LoVo (cell line): ENCODE measurements at places on chromosomes 12 and 14.

DNA sequence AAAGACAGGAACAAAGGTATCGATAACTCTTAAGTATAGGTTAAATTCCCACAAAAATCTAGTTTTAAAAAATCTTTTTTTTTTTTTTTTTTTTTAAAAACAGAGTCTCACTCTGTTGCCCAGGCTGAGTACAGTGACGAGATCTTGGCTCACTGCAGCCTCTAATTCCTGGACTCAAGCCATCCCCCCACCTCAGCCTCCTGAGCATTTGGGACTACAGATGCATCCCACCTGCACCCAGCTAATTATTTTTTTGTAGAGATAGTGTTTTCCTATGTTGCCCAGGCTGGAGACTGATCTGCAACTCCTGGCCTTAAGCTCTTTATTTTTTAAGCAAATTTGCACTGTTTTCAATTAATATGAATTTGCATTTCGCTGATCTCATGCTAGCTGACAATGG, 9.8 kb downstream of the PSEN1 start:
- DNase-seq: no peak

DNA sequence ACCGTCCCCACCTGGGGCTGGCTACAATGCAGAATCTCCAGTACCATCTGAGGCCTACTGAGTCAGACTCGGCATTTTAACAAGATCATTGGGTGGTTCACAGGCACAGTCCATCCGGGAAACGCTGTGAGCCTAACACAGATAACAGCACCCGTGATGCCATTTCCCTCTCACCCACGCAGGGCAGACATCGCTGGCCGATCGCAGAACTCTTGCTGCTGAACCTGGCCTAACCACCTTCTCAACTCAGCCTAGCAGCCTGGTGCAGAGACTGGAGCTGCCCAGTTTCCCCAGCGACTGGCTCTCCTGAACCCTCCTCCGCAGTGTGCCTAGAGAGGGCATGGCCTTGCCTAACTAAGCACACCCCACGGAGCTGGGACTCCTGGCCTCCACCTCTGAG, 83.3 kb downstream of the NCOR2 start:
- no peak for DNase-seq

GRCh38 chr12:121955258-121956237, 37.2 kb downstream of the CFAP251 start:
- DNase-seq: no peak

DNA sequence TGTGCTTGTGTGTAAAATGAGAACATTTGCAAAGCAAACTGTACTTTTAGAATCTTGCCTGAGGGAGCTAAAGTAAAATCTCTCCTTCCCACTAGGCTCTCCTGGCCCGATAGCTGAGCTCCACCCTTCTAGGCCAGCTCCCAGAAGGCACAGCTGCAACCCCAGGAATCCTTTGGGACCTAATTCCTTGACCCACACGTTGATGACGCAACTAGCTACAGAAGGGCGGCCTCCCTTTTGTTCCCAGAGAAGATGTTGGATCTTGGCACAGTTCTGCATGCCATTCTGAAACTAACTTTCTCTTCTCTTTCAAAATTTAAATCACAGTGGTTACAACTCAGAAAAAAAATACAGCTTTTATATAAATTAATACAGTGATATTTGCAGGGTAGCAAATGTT, 268.1 kb downstream of the EGLN3 start:
- DNase-seq: no peak
